ENCODE measurements at places on chromosomes 4 and X. TPM values are rescaled to one million over a fixed set of nuclear protein-coding genes. Genes with fewer than 3 reads are reported as not detected.

The RNF175 gene
- total RNA-seq = 0.38 TPM

The DMP1 gene
- total RNA-seq = not detected

The BBS7 gene
- 5.6 TPM for total RNA-seq

The NFKB1 gene
- 18.9 TPM for total RNA-seq

The WDR17 gene
- 0.32 TPM for total RNA-seq

The KCNE5 gene
- total RNA-seq = 0.24 TPM

The UGT2B15 gene
- total RNA-seq = not detected

The FDCSP gene
- total RNA-seq = not detected

The PPP1R2C gene
- not detected for total RNA-seq

The FBXL5 gene
- 99.0 TPM for total RNA-seq

GRCh38 chr4:102850370-102850769, 18.4 kb upstream of the CISD2 start:
- DNase-seq = no peak

GRCh38 chr4:126533146-126533805, 1099.5 kb upstream of the INTU start:
- no peak for DNase-seq

DNA sequence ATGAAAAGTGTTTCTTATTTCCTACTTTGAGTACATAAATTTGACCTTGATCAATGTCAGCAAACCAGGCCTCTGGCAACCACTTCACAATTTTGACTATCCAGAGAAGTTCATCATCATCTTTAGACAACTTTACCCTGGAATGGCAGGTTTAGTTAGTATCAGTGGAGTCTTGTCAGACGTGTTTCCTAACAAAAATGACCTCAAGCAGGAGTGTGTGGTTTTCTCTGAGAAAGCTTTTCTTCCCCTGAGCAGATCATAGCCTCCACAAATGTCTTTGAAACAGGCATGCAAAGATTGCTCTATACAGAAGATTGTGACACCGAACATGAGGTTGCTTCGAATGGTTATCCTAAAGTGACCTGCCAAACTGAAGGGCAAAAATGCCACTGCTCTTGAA, 642.3 kb downstream of the RPA4 start:
- no peak for DNase-seq

GRCh38 chr4:101299899-101300540, 47.3 kb downstream of the PPP3CA start:
- no peak for DNase-seq

- DNase-seq = no peak
These were observed 38.4 kb upstream of the IL9R start for GRCh38 chrX:155959018-155959587.

- no peak for DNase-seq
These were observed 36.0 kb upstream of the ARSJ start for GRCh38 chr4:114015444-114015899.

DNA sequence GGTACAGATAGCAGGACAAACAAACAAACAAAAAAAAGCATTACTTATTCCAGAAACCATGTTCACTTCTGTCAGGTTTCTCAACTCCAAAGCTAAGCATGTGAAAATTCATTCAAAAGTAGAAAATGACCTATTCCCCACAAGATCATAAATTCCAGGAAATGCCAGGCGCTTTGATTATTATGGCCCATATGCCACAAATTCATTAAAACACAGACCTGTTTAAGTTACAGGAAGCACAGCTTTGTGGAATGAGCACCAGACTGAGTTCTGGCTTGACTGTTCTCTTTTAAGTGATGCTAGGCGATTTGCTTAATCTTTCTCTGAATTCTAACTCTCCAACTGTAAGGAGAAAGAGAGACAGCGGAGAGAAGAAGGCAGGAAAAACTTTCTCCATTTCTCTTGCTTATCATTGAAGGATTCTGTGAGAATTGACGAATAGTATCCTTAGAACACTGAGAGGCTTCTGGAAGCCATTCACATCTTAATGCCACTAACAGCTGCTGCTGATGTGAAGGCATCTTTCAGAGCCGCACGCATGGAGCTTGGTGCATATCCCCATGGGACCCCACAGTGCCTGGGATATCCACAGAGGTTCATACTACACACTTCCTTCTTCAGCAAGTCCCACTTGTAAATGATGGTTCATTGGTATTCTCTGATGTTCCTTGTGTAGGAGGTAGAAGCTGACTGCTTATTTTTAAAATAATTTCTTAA, 138.0 kb downstream of the ZNF674 start:
- no peak for DNase-seq

DNA sequence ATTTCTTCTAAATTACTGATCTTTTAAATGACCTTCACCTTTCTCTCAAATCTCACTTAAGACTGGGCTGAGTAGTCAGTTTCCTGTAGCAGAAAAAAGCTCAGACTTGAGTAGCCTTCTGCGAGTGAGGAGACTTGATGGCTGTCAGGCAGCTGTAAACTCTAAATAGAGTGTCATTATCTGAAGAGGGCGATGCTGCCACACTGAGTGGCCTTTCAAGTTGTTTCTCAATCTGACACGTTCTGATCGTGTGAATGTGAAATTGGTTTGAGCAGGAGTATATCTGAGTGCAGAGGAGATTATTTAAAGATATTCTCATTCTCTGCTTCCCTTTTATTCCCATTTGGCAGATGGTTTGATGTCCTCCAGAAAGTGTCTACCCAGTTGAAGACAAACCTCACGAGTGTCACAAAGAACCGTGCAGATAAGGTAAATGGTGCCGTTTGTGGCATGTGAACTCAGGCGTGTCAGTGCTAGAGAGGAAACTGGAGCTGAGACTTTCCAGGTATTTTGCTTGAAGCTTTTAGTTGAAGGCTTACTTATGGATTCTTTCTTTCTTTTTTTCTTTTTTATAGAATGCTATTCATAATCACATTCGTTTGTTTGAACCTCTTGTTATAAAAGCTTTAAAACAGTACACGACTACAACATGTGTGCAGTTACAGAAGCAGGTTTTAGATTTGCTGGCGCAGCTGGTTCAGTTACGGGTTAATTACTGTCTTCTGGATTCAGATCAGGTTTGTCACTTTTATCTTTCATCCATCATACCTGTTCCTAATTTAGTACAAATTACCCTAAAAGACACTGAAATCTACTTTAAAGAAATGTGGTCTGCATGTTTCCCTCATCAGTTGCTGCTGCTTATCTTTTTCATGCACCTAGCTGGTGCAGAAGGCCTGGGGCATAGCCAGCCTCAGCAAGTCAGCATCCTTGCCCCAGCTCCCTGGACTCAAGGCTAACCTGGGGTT, 74.3 kb upstream of the MSANTD1 start:
- DNase-seq = no peak

DNA sequence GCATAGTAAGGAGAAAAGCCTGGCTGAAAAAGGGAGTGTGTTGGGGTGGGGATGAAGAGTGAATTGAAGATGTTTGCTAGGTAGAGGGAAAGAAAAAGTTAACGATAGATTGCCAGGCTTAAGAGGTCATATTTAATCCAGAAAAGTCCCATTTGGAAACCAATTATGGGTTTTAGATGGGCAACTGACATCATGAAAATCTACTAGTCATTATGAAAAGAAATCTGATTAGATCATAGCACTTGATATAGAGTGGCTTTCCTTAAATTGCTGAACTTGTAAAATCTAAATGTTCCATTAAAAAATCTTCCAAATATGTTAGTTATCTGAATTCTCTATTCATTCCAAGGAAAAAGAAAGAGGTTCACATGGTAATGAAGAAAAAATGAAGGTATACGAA, 37.5 kb upstream of the IL21 start:
- no peak for DNase-seq

DNA sequence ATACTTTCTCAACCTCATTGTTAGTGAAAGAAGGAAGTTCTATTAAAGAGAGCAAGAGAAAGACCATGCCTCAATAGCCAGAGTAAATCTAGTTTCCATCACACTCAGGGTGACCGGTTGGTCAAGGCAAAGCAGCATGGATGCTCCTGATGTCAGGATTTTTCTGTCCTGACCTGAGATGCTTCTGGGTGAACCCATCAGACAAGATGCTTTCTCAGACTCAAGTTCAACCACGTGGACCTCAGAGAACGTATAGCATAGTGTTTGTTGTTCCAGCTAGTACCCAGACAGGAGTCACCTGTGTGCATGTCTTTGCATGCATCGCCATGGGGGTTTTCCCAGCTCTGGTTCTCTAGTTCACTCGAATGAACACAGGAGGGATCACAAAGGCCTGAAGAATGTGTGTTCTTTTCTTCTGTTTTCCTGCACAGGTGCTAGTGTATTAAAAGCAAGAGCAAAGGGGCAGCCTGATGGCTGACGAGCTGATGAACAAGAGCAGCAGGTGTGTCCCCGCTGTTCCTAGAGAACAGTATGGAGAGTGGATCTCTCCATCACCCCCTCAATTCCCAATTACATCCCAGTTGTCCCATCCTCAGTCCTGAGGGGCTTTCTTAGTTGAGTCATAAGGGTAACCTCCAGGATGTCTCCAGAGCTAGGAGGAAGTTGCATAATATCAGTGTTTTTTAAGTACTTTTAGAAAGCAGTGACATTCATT, 110.5 kb upstream of the ENPP6 start:
- DNase-seq = no peak

DNA sequence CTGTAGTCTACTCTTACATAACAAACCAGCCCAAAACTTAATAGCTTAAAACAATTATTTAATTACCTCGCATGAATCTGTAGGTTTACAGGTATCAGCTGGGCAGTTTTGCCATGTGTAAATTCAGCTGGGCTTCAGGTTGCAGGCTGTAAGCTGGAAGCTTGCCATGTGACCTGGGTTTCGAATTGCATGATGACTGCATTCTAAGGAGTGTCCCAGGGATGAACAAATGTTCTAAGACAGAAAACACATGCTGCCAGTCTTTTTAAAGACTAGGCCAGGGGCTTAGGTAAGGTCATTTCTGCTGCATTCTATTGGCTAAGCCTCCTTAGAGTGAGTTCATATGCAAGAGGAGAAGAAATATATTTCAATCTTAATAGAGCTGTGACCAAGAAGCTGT, 44.8 kb downstream of the GRIA2 start:
- no peak for DNase-seq

- DNase-seq = no peak
These were observed 311.3 kb downstream of the CCSER1 start for GRCh38 chr4:90438522-90438921.

DNA sequence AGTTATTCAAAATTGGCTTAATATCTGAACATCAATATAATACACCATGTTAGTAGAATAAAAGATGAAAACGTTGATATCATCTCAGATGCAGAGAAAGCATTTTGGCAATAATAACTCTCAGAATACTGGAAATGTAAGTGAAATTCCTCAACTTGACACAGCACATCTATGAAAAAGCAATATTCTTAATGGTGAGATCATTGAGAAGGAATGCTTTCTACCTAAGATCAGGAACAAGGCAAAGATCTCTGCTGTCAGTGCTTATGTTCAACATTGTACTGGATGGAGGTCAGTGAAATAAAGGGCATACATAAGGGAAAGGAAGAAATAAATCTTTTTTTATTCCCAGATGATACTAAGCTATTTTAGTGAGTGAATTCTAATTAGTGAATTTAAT, 40.6 kb downstream of the MRPL1 start:
- DNase-seq = no peak

GRCh38 chr4:116342143-116342542, 743.2 kb downstream of the TRAM1L1 start:
- no peak for DNase-seq

DNA sequence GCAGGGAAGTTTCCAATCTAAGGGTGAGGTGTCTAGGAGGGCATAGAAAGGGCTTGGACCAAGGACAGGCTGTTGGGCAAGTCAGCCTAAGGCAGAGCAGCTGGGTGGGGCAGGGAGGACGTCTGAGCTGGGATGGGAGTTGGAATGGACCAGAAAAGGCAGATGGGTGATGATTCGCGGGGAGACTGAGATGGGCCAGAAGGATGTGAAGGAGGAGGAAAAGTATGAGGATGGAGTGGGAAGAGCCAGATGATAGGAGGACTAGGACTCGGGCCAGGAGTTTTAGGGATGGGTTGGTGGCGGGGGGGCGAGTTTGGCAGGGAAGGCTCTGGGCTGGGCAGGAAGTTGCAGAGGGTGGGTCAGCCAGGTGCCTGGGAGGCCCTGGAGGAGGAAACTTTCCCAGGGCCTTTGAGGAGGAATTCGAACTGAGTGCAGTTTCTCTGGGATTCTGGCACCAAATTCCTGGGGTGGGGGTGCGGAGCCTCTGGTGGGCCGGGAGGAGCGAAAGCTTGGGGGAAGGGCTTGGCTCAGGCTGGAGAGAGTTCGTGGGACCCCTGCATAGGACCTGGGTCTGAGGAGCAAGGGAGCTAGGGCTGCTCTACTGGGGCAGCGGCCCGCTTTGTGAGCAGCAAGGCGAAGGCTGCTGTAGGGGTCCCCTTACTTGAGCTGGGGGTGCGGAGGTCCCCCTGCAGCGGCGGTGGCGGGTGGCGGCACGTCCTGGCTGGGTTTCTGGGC, 8.7 kb upstream of the TIMP1 start:
- DNase-seq = no peak

DNA sequence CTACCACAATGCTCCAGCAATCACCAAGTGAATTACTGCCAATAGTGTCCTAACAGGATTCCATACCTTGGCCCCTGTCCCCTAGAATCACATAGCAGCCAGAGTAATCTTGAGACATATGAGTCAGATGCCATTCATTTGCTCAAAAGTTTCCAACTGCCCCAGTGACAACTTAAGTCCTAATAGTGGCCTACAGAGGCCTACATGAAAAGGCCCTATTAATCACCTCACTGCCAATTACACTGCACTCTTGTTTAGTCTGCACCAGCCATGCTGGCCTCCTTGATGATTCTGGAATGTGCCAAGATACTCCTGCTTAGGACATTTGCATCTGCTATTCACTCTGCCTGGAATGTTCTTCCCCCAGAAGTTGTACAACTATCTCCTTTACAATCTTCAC, 130.7 kb downstream of the NR3C2 start:
- no peak for DNase-seq

GRCh38 chr4:55485821-55486220, 60.9 kb downstream of the CLOCK start:
- no peak for DNase-seq

- DNase-seq = no peak
These were observed 32.9 kb upstream of the RAB40A start for GRCh38 chrX:103552236-103552635.

DNA sequence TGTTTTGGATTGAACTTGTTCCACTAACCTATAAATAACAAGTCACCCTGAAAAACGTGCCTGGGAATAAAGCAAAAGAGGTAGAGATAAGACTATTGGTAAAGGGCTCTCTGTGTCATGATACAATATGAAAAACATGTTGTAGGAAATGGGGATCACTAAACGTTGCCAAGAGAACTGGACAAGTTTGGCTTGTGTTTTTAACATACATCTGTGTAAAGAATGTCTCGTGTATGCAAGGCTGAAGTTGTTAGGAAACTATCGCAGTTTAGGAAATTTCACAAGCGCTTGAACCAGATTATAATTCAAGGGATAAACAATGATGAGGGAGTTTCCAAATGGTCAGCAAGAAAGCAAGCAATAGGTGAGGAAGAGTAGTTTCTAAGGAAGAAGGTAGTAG, 655.8 kb downstream of the PCDH7 start:
- DNase-seq = no peak

GRCh38 chr4:128812442-128813235, 3.1 kb downstream of the JADE1 start:
- no peak for DNase-seq

Measured in Right ventricle myocardium superior (tissue), 1 donor.